HFFc6 (cell line): ENCODE measurements at places on chromosomes 16 and 17.

- no peak for DNase-seq
These were observed 26.2 kb downstream of the SLC39A11 start for GRCh38 chr17:73066148-73066884.

GRCh38 chr17:64572682-64573154, 65.9 kb downstream of the CEP95 start:
- DNase-seq, result peak; percentile 80

DNA sequence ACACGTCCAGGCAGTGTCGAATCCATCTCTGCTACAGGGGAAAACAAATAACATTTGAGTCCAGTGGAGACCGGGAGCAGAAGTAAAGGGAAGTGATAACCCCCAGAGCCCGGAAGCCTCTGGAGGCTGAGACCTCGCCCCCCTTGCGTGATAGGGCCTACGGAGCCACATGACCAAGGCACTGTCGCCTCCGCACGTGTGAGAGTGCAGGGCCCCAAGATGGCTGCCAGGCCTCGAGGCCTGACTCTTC, 7.2 kb upstream of the CD68 start:
- DNase-seq, result no peak

- DNase-seq, result no peak
These were observed 22.9 kb downstream of the ADORA2B start for GRCh38 chr17:15967706-15968399.

GRCh38 chr17:54007855-54008254, 185.1 kb downstream of the KIF2B start:
- no peak for DNase-seq

DNA sequence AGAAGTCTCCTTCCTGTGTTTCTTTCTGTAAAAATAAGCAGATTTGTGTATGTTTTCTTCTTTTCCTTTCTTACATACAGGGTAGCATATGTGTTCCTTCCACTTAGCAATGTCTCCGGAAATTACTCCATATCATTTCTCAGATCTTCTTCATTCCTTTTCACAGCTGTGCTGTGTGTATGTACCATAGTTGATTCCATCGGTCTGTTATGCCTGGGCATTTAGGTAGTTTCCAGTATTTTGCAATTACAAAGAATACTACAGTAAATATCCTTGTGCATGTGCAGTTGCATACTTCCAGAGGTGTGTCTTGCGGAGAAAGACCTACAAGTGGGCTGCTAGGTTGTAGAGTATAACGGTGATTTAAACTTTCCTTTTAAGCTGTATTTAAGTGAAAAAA, 69.8 kb downstream of the CLEC16A start:
- peak; percentile 14 for DNase-seq

DNA sequence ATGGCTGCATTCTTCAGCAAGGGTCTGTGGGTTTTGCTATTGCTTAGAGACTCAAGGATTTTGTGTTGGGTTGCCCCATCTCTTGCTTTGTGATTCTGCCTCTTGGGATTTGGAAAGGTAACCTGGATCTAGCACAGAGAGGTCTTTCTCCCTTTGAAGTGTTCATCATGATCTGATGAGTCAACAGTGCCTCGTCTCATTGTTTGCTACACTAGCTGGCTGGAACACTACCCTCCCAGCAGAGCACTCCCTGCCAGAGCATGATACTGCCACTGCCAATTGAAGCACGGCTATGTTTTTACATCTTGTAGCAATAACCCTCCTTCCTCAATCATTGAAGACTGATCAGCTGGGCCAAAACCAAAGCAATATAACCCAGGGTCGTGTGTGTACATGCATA, 361.0 kb downstream of the CDH13 start:
- no peak for DNase-seq

DNA sequence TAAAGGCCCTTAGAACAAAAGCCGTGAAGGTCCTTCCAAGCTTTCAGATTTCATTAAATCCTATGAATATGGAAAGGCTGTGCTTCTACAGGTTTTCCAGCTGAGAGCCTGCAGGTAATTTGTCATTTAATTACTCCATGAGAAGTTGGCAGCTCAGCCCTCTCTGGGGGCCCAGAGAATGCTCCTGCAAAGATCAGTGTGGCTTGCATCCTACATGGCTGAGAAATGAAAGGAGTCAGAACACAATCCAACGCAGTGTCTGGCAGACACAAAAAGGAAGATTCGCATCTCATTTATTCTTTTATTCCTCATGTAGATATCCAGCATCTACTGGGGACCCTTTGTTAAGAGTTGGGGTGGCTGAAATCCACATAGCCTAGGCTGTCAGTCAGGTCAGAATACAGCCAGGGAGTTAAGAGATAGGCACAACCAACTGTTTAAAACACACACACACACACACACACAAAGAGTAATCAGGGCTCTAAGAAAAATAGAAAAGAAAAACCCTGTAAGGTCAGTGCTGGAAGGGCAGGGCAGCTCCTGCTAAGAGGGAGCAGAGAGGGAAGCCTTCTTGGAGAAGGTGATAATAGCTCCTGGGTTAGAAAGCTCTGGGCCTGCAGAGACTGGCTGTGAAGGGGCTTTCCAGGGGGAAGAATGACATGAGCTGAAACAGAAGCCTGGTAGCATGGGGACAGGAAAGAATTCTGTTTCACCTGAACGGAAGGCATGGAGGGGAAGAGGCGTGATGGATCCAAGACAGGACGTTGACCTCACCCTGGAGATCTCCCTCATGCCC, 46.9 kb upstream of the WSCD1 start:
- no peak for DNase-seq

GRCh38 chr16:57686577-57686976, 8.0 kb upstream of the DRC7 start:
- DNase-seq, result no peak

GRCh38 chr17:59763861-59764260, 56.4 kb downstream of the VMP1 start:
- DNase-seq, result peak; percentile 57

- DNase-seq, result no peak
These were observed 1012.6 kb downstream of the CDH11 start for GRCh38 chr16:64109241-64109640.

- DNase-seq, result peak; percentile 40
These were observed 6.6 kb downstream of the PTX4 start for GRCh38 chr16:1481906-1482835.

- no peak for DNase-seq
These were observed 593 bp downstream of the GFER start for GRCh38 chr16:1984347-1985225.

- no peak for DNase-seq
These were observed 14.6 kb downstream of the PCTP start for GRCh38 chr17:55765472-55765871.

- DNase-seq, result no peak
These were observed 562.7 kb upstream of the HSBP1 start for GRCh38 chr16:83245061-83245460.

DNA sequence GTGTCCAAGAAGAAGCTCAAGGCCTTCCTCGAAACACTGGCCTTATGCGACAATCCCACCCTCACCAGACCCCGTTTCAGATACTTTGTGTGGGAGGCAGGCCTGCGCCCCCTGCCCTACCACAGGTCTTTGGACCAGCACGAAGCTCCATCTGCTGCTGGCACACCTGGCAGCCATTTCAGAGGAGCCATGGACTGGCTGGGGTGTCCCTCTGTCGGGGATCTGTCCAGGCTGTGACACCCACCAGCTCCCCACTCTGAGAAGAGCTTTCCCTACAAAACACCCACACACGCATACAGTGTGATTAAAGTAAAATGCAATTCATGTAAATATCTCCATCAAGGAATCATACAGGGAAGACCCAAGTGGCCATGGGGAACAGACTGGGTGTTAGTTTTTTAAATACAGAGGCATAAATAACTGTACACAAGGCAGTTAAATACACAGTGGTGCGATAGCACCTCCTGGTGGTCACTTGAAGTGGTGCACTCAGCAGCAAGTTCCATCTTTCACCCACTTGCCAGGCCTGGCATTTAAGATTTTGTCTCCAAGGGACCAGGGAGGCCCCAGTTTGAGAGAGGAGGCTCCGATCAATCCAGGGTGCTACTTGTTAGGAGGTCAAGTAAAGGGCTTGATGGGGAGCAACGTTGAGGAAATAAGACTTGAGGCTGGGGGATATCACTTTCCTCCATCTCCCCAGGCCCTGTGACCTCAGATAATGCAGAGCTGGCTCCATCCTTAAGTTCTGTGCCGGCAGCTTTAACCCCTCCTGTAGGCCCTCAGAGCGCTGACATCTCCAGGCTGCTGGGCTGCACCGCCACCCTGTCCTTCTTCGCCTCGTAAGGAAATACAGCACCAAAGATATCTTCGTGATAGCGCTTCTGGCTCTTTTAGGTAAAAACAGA, 43.6 kb downstream of the NOS2 start:
- DNase-seq, result peak; percentile 32

DNA sequence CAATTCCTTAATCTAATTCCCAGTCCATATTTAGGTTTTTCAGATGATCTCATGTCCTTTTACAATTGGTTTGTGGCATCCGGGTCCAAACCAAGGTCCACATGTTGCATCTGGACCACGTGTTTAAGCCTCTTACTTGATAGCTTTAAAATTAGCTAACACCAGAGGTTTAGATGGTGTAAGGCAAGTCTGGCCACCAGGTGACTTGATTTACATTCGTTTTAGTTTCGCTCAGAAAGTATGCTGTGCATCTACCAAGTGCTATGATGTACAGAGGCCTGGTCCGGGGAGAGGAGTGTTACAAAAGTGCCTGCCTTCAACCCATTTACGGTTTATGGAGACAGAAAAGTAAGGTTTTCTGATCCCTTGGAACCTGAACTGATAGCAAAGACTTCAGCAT, 878 bp upstream of the DNAJA2 start:
- DNase-seq, result no peak

DNA sequence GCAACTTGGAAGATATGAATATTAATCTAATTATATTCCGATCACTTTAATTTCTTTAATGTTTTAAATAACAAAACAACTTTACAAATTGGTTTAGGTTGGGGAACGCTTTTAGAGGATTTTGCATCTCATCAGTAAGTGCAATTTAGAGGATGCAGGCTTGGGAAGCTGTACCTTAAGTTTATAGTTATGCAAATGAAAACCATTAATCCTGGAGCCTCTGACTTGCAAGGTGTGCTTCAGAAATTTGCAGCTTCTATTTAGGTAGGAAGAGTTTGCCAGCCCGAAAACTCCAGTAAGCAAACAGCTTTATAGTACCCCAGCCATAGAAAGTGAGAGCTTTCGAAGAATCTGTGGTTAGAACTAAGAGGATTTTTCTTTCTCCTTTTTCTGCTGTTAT, 547.0 kb downstream of the MAF start:
- no peak for DNase-seq

DNA sequence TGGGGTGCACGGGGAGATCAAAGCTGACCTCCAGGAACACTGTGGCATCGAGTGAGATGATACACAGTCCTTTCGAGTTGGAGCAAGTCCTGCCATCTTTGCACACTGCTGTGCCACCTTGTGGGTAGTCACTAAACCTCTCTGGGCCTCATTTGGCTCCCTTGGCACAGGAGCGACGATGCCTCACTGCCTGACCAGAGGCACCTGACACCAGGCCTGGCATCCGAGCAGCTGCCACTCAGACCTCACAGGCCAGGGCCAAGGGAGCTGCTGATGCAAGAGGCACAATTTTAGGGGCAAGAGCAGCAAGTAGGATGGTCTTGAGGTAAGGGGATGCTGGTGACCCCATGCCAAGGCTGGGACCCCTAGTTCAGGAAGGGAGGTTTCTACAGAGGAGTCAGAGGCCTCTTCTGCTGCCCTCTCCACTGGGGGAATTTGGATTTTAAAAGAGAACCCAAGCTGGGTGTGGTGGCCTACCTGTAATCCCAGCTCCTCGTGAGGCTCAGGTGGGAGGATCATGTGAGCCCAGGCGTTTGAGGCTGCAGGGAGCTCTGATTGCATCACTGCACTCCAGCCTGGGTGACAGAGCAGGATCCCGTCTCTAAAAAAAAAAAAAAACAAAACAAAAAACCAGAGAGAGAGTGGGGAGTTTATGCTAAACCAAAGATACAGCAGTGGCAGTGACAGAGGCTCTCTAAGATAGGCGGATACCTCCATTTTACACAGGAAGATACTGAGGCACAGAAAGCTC, 6.7 kb upstream of the ADGRG1 start:
- DNase-seq, result no peak

GRCh38 chr16:55645986-55646385, 9.8 kb upstream of the SLC6A2 start:
- no peak for DNase-seq

DNA sequence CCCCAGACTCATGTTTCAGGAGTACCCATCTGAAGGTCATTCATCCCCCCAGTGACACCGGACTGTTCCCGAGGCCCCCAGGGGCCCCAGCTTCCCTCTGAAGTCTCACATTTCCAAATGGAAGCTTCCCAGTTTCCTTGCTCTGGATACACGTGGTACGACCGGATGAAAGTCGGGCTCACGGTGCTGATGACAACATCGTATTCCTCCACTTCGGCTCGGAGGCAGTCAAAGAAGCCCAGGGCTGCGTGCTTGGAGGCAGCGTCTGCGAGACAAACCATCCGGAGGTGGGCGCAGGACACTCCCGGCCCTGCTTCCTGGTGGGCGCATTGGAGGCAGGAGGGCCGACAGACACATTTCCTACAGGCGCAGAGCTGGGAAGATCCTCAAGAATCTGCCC, 18.7 kb downstream of the DHRS7C start:
- no peak for DNase-seq

DNA sequence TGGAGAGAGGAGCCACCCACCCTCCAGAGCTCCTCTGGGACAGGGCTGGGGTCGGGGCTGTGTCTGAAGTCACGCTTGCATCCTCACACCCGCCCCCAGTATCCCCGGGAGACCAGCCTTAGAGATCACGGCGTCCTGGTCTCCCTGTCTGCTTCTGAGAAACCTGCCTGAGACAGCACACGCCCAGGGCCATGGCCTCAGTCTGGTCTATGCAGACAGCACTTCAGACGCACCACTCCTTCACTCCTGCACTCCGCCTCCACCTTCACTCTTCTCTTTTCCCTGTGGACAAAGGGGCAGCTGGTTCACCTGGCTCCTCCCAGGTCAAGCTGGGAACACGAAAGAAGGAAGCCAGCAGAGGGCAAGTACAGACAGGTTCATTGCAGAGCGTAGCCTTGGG, 248.0 kb upstream of the GSE1 start:
- DNase-seq, result no peak

DNA sequence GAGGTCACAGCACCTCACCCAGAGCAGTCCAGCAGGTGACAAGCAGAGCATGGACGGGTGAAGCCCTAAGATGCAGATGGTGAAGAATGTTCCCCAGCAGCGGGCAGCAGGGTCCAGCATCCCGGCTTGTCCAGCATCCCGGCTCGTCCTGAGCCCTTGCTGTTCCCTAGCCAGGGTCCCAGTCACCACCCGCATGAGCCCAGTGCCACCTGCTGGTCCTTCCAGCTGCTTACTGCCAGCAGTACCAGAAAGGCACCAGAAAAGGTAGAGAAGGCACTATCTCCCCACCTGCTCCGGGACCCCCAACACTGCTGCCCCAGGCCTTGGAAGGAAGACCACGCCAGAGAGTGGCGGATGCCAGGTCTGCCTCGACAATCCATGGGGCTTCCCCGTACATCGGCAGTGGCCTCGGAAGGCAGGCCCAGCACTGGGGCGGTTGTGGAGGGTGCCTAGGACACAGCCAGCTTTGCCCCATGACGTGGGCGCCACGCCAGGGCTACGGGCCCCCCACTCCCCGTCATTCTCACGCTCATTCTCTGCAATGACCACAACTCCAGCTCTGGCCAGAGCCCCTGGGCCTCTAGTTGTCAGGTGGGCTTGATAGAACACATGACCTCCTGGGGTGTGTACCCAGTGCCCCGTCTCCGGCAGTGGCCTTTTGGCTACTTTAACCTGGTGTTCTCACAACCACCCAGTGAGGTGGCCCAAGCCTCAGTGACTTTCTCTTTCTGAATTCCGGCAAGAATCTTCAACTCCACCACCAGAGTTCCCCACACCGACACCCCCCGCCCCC, 1.4 kb downstream of the CENPX start:
- peak; percentile 79 for DNase-seq

GRCh38 chr17:29190039-29190438, 9.8 kb upstream of the MYO18A start:
- no peak for DNase-seq

GRCh38 chr17:48471817-48472410, 41.9 kb upstream of the SKAP1 start:
- no peak for DNase-seq
